ENCODE measurements at places on chromosomes 2 and 18.

DNA sequence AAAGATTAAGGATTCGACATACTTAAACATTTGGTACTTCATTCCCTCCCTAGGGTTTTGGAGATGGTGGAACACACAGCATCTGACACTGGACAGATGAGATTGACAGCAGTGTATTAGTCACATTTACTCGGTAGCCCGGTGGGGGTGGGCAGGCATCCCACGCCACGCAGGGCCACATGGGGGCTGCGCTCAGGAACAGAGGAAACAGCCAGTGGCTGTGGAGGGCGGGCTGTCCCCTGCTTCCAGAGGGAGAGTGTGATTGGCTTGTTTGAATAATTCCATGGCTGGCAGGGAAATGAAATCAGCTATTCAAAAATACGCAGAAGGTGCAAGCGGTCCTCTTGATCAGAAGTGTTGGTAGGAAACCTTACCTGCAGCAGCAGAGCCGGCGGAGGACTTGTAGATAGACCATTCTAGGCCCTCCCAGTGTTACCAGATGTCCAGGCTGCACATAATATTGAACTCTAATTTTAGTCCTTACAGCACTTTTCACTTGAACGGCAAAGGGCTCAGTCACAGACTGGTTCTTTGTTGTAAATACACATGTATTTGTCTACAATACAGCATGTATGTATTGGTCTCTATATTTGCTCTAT, 18.5 kb upstream of the SP140L start:
- DNase-seq: no peak

GRCh38 chr2:117720765-117721164, 93.7 kb upstream of the DDX18 start:
- no peak for DNase-seq

DNA sequence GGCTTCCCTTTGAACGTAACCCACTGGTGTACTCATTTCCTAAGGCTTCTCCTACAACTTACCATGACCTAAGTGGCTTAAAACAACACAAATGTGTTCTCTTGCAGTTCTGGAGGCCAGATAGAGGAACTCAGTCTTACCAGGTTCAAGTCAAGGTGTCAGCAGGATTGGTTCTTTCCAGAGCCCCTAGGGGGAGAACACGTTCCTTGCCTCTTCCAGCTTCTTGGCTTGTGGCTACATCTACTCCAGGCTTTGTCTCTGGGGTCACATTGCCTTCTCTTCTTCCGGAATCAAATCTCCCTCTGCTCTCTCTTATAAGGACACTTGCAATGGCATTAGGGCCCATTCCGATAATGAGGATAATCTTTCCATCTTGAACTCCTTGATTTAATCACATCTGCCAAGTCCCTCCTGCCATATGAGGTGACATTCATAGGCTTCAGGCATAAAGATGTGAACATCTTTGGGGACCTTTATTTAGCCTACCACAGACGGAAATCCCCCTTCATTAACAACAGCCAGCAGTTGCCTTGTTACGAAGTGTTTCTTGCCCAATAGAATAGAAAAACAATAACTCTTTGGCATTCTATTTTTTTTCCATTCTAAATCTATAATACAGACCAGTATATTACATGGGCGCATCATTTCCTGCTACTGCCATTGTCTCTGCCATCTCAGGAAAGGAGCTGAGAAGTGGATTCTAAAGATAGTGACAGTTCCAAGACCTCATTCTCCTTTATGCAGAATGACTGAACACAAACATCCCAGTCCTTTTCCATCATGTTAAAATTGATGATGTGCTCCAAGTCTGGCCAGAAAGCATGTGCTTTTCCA, 362.0 kb downstream of the ZNF521 start:
- no peak for DNase-seq

GRCh38 chr2:40028792-40029488, 249.9 kb upstream of the THUMPD2 start:
- DNase-seq: no peak

GRCh38 chr18:34544930-34545329, 165.2 kb upstream of the DTNA start:
- DNase-seq: no peak

DNA sequence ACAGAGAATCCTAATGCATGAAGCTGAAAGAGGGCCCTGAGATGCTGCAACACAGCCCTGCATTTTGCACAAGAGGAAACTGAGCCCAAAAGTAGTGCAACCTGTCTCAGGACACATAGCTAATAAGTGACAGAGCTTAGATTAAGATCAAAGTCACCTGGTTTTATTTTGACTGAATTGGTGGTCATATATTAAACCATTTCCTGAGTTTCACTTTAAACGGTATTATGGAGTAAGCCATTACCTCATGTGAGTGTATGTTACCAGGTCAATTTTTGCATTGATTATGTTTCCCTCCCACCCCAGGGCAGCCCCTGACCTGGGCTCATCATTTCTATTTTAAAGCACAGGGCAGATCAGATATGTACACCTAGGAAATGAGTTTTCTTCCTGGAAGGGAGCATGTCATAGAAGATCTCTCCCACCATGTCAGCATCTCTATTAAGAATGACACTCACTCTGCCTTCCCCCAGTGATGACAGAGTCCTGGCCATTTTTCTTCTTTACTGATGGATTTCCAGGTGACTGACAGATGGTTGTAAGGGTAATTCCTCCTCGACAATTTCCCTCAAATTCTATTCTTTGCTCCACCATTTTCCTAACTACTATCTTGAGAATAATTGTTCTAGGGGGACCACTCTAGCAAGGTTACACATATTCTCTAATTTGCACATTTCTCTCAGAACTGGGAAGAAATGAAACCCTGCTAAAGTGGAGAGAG, 441.3 kb upstream of the SLC14A2 start:
- no peak for DNase-seq

- DNase-seq: no peak
These were observed 99.4 kb upstream of the IL1R2 start for GRCh38 chr2:101892377-101892776.

DNA sequence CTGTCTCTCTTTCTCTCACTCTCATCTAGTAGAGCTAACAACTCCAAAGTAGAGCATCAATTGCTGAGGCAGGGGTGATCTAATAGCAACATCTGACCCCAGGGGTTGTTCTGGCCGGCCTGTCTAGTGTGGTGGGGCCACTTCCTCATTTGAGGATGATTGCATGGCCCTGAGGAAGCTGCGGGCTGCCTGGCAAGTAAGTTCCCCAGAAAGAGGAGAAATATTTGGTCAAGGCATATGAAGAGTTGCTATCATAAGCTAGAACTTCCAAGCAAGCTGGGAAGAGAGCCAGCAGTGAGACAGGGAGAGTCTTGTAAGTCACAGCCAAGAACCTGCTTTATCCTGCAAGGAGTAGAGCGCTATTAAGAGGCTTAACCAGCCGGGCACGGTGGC, 50.8 kb upstream of the TMEM87B start:
- no peak for DNase-seq

DNA sequence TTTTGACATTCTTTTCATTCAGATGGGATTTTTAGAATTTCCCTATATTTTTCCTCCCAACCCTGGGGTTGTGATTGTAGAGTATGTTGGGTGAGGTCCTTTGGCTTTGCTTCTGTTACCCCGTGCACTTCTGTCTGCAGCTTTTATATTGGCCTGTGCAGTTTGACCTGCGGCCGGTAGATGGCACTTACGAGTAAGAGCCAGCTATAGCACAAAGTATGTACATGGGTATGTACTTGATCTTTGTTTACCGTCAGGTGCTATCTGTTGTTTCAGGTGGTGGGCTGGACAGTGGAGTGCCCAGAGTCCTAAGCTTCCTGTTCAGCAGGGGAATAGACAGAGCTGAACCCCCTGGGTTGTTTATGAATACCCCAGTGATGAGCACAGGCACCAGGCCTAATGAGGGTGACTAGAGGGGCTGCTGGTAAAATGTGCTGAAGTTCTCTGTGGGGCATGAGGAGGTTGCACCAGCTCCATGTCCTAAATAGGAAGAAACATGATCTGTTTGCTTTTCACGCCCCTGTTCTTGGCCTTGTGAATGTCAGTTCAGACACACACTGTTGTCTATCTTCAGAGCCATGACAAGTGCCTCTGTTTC, 58.9 kb upstream of the THUMPD2 start:
- no peak for DNase-seq

DNA sequence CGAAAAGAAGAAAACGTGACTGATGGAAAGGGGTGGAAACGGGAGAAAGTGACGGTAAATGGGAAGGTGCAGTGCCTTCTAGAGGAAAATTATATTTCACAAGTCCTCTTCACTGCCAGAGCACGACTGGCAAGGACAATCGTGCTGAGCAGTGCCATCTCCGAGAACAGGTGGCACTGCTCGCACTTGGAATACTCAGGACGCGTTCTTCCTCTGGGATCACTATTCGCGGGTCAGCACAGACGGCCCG, 364 bp downstream of the STAT1 start:
- no peak for DNase-seq

DNA sequence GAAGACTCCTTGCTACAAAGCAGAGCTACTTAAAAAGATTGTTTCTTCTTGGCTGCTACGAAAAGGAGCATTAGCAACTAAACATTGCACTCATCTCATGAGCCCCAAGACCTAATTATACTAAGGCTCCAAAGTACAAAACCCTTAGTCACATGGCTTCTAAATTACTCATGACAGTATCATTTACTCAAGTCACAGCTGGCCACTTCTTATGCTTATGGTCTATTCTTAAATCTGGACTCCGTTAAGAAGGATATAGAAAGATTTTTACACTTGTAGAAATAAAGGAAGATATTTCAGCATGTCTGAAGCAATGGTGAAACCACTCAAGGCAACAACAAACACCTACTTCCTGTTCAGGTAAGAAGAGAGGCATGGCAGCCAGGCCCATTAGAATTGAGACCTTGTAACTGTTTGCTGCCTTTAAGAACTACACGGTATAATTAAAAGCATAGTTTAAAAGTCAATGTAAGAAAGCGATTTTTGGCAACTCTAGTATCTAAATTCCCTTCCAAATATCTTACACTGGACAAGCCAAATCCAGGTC, 12.7 kb downstream of the ANKRD44 start:
- DNase-seq: no peak

GRCh38 chr18:21897811-21898210, 157.2 kb downstream of the MIB1 start:
- DNase-seq: peak; percentile 48

DNA sequence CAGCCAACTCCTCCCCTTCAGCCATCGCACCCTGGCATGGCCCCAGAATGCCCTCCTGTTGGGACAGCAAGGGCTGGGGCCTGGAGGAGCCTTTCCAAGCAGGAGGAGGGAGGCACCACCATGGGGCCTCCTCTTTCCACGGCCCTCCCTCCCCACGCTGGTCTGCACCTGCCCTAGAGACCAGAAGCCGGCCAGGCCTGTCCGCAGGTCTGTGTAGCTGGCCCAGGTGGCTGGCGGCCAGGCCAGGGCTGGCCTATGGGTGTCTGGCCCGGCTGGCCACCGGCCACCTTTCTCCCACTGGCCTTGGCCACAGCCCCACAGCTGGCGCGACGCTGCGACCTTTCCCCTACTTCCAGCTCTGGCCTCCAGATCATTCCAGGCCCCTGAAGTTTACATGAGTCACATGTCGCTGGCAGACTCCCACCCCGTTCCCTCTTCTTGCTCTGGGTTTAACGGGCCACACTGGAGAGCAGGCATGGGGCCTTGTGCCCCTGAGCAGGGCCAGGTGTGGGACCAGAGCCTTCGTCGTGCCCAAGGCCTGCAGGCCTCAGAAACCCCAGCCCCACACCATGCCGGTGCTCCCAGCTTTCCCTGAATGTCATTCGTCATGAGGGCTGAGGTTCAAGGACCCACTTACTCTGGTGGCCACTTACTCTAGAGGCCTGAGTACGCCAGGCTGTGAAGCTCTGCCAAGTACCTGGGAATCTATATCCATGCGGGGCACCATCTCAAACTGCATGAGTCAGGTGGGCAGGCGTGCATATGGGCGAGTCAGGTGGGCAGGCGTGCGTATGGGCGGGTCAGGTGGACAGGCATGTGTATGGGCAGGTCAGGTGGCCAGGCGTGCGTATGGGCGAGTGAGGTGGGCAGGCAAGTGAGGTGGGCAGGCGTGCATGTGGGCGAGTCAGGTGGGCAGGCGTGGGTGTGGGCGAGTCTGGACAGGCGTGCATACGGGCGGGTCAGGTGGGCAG, 33.3 kb upstream of the KLF11 start:
- DNase-seq: no peak
